ENCODE measurements at places on chromosomes 7 and 10.

- no peak for DNase-seq
Observed at GRCh38 chr10:129841590-129841989, 122.5 kb downstream of the EBF3 start.

- no peak for DNase-seq
Observed at GRCh38 chr10:99123851-99124250, 111.8 kb downstream of the HPSE2 start.

DNA sequence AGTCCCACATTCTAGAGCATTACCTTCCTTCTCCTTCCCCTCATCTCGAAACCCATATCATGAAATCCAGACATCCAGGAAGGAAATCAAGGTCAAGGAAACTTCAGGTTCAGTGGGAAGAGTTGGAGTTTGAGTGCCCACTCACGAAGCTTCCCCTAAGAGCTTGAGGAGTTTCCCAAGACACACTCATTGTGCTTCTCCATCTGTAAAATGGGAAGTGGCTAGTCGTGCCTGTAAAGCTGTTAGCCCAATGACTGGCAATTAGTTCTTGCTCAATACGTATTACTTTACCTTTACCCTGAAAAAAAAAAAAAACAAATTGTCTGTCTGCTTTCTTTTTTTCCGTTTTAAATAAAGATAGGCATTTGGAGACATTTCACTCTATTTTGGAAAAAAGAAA is 42.3 kb downstream of the GPAM start:
- no peak for DNase-seq

DNA sequence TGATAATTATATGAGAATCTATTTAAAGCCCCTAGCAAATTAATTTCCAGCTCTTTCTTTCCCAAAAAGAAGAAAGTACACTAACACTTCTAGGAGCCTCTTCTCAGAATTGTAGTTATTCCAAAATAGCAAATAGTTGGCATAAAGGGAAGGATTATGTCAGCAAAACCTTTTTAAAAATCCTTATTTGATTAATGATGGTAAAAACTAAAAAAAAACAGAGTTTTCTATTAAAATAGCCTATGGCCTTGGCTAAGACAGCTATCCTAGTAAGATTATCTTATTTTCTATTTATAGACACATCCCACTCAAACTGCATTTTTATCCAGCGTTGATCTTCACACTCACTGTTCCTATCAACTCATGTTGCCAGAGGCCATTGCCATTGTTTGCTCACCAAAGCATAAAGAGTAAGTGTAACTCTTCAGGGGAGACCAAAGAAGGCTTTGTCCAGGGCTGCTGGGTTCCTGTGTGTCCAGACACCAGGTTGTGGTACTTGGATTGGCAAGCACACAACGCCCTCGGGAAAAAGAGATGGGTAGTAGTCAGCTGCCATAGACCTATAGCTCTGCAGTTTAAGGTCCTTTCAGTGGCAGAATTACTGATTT is 31.5 kb downstream of the ACTA2 start:
- no peak for DNase-seq

DNA sequence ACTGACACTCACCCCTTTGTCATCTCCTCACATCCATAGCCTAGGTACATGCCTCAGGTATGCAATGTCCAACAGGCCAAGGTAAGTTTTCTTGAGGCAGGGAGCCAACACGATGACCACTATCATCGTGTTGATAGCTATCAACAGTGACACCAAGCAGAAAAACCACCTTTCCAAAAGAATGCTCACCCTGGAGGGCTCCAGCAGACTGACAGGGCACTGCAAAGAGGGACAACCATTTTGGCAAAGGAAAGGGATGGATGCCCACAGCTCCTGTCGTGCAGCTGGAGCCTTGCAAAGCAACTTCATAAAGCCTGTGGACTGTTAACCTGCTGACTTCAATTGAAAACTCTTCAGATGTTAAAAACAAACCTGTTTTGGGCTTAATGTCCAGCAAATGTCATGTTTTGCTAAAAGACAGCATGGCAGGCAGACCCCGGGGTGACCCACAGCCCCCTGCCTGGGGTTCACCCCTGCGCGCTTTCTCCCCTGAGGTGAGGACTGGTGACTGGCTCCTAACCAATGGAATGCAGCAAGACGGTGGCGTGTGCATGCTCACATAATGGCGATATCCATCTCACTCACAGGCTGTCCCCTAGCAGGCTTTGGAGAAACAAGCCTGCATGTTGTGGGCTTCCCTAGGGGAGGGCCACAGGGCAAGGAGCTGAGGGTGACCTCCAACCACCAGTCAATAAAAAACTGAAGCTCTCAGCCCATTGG is 293.8 kb downstream of the TCERG1L start:
- no peak for DNase-seq

GRCh38 chr7:121337398-121337797 is 8.6 kb downstream of the WNT16 start:
- no peak for DNase-seq

GRCh38 chr10:69434169-69434568 is 17.1 kb upstream of the TSPAN15 start:
- DNase-seq = no peak

GRCh38 chr7:143367972-143368371 is 5.5 kb upstream of the FAM131B start:
- DNase-seq = no peak

DNA sequence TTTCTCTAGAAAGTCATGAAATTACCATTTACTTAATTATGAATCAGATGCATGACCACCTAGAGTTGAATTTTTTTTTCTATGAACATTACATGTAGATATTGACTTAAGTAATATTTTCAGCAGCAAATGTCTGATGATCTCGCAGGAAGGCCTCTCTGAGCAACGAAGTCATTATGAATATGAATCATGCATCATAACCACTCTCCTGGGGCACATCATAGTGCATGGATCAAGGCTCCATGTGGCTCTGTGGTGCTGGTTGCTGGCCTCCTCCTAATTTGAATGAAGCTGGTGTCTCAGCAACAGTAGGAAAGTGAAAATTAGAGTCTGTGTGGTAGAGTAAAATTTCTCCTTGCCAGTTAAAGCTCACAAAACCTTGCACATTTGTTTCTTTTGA is 121.4 kb upstream of the INHBA start:
- no peak for DNase-seq

DNA sequence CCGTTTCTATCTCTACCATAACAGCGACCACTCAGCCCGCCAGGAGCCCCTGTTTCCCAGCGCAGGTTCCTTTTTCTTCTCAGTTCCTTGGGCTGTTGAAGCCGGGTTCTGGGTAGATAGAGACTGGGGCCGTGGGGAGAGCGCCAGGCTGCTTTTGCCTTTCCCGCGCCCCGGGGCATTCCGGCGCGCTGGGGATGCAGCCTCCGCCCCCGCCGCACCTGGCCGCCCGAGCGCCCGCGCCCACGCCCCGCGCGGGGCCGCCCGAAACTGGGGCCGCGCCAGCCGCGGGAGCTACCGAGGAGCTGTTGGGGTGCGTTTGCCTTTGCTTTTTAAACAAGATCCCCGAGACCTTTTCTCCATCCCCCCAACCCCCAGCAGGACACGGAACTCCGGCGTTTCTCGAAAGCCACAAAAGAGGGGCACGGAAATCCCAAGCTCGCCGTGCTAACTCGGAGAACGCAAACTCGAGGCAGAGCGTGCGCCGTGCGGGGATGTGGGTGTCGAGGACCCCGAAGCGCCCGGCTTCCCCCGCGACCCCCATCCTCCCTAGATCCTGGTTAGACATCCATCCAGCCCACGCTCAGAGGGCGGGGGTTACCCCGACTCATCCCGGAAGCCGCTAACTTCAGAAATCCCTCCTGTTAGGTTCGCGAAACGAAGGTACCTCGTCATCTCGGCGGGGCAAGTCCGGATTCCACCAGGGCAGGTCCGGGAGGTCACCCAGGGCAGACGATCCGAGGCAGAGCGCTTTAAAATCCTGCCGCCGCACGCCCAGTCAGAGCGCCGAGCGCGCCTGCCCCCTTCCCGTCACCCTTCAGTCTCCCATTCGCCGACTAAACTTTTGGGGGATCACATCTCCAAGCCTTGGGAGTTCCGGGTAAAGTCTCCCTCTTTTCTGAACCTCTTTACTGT is 1.0 kb downstream of the GRM8 start:
- no peak for DNase-seq

DNA sequence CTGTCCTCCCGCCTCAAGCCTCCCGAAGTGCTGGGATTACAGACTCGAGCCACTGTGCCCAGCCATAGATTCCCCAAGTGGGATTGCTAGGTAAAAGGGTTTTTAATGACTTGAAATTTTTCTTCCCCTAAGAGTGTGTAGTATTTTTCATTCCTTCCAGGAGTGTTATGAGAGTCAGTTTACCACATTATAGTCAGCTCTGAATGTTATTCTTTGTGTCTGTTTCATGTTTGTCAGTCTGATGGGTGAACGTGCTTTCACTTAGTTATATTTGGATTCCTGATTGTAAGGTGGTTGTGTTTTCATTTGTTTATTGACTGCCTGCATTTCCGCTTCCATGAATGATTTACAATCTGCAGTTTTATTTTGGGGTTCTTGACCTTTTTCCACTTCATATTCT is 6.3 kb downstream of the ZNF212 start:
- DNase-seq = no peak

- DNase-seq = no peak
Observed at GRCh38 chr7:112072541-112073245, 133.5 kb downstream of the DOCK4 start.

DNA sequence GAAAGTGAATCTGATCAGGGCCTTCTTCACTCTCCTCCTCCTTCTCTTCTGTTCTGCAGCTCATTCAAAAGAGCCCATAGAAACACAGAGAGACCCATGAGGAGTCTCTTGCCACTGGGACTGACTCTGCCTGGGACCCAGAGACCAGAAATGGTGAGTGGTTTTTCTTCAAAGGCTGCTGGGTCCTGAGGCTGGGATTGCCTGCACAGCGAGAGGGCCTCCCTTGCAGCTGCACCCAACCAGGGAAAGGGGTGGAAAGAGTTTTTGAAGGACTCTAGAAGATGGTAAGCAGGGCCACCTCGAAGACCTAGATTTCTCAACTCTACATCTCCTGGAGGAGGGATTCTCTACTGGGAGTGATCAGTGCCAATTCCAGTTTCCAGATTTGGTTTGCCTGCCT is 15.5 kb upstream of the HOXA13 start:
- DNase-seq = no peak

GRCh38 chr7:2640482-2640830 is 8.7 kb downstream of the TTYH3 start:
- DNase-seq = no peak

DNA sequence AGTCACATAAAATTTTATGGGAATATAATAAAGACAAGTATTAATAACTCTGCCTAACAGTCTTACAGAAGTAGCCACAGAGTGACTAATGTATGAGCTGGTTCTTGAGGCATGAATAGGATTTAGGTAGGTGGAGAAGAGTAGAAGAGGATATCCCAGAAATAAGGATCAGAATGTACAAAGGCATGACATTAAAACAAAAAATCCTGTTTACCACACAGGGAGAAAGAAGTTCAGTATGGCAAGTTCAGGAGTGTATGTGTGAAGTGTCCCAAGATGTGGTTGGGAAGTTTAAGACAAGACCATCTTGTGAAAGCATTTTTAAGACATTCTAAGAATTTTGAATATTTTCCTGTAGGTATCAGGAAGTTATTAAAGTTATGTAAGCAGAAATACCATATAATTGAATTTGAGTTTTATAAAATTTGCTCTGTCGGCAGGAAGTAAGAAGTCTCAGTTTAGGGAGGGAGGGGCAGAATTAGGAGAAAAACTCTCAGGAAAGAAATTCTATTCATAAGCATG is 64.7 kb upstream of the CAV2 start:
- no peak for DNase-seq

DNA sequence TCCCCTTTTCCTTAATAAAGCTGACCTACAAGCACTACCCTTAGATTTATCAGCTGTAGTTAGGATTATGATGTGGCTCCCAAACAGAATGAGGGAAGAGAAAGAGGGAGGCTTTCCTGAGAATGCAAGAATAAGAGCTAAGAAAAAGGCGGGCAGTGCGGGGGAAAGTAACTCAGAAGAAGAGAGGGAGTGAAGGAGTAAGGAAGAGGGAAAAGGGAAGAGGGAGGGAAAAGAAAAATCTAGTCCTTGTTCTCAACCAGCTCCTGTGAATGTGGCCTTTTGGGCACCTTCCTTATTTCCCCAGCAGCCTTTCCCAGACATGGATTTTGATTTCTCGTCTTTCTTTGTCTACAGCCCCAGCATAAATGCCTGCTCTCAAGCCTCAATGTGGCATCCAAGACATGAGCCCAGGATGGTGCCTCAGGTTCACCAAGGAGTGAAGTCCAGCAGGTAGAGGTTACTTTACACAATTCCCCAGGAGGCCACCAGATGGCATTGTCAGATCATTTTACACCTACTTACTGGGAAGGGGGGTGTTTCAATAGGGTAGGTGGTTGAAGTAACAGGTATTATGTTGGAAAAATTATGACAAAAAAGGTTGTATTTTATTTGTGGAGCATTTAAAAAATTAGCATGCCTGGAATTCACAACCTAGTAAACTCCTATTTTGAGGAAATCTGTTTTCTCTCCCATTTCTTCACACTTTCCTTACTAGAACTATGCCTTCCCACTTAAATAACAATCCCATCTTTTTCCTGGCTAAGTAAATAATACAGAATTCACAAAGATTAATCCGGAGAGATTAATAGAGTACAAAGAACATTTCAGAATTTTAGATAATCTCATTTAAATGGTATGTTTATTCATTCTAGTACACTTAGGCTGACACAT is 106.5 kb downstream of the HTR7 start:
- DNase-seq = peak; percentile 21

- DNase-seq = no peak
Observed at GRCh38 chr10:31515116-31515515, 196.1 kb downstream of the ZEB1 start.

- no peak for DNase-seq
Observed at GRCh38 chr10:63140077-63140476, 6.9 kb downstream of the NRBF2 start.

- no peak for DNase-seq
Observed at GRCh38 chr7:128036226-128036940, 5.1 kb upstream of the LRRC4 start.

DNA sequence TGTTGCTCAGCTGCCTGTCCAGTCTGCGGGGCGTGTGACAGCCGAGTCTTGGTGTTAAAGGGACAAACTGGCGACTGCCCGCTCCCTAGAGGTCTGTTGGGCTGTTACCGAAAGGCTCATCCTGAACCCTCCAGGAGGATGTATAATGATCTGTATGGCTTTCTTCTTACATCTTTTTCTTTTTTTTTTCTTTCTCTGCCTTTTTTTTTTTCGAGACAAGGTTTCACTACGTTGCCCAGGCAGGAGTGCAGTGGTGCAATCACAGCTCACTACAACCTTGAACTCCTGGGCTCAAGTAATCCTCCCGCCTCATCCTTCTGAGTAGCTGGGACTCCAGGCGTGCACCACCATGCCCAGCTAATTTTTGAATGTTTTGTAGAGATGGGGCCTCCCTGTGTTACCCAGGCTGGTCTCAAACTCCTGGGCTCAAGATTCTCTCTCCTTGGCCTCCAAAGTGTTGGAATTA is 857 bp downstream of the INTS15 start:
- no peak for DNase-seq

- DNase-seq = no peak
Observed at GRCh38 chr10:64773357-64773756, 1252.2 kb downstream of the REEP3 start.
